ENCODE measurements at places on chromosomes 2 and 18.

GRCh38 chr2:198712485-198712884 lies 745.3 kb downstream of the SATB2 start:
- no peak for DNase-seq

GRCh38 chr2:190446750-190447516 lies 38.8 kb downstream of the MFSD6 start:
- DNase-seq = no peak

- DNase-seq = no peak
Observed at GRCh38 chr18:72867746-72868584, at the start of gene NETO1. NETO1 (minus strand) TSS chr18:72867987; CDS start chr18:72867291, 696 bp downstream.

GRCh38 chr2:129293326-129293725 lies 686.1 kb upstream of the RAB6C start:
- no peak for DNase-seq

DNA sequence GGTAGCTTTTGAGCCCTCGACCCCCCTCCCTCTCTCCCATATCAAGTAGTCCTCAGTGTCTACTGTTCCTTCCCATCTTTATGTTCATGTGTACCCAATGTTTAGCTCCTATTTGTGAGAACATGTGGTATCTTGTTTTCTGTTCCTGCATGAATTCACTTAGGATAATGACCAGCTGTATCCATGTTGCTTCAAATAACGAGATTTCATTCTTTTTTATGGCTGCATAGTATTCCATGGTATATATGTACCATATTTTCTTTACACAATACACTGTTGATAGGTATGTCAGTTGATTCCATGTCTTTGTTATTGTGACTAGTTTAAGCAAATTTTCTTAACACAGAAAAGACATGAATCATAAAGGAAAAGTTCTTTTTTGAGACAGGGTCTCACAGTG lies 16.5 kb upstream of the NDUFV2 start:
- no peak for DNase-seq

GRCh38 chr18:38752430-38752829 lies 1186.8 kb upstream of the CELF4 start:
- no peak for DNase-seq

- no peak for DNase-seq
Observed at GRCh38 chr2:204835786-204836185, 290.5 kb downstream of the PARD3B start.

- DNase-seq = no peak
Observed at GRCh38 chr2:172513524-172513900, 42.4 kb upstream of the PDK1 start.

GRCh38 chr2:149112068-149112467 lies 73.6 kb downstream of the LYPD6B start:
- DNase-seq = no peak

DNA sequence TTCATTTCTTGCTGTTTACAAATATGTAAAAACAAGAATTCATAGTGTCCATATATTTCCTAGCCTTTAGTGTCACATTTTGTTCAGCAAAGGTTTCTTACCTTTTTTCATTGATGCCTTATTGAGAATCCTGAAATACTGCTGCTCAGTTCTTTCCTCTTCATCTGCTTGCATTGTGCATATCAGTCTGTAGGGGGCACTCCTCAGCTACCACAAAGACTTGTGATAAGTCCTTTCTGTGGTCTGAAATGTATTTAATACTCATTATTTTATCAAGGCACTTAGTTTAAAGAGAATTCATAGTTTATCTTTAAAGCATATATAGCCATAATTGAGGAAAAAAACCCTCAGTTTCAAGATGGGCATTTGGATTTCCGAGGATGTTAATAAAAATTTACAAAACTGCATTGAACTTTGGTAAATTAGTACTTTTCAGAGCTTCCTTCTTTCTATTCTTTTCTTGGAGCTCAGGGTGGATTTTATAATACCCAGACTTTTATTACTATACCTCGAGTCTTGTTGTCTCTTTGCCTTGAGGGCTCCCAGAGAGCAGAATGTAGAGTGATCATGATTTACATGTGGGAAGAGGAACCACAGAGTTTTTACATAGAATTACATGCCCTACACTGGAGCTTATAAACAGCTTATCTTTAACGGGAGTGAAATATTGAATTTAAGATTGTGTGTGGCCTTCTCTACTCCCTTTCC lies 570.1 kb downstream of the PLCL1 start:
- DNase-seq = no peak

DNA sequence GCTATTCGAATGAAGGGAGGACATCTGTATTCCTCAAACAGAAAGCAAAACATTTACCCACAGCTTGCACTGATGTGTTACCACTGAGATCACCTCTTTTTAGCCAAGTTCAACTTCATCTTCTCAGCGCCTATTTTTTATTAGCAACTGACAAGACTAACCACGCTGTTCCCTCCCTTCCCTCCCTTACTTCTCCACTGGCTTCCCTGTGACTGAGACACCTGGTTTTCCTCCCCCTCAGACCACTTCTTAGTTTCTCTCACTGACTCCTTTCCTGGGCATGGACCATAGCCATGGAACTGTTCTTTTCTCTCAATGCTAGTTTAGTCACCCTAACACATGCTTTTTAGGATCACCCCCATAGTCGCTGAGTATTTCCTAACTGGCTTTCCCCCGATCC lies 3.3 kb downstream of the L3MBTL4 start:
- no peak for DNase-seq

GRCh38 chr2:41414486-41415230 lies 633.2 kb upstream of the PKDCC start:
- DNase-seq = no peak

DNA sequence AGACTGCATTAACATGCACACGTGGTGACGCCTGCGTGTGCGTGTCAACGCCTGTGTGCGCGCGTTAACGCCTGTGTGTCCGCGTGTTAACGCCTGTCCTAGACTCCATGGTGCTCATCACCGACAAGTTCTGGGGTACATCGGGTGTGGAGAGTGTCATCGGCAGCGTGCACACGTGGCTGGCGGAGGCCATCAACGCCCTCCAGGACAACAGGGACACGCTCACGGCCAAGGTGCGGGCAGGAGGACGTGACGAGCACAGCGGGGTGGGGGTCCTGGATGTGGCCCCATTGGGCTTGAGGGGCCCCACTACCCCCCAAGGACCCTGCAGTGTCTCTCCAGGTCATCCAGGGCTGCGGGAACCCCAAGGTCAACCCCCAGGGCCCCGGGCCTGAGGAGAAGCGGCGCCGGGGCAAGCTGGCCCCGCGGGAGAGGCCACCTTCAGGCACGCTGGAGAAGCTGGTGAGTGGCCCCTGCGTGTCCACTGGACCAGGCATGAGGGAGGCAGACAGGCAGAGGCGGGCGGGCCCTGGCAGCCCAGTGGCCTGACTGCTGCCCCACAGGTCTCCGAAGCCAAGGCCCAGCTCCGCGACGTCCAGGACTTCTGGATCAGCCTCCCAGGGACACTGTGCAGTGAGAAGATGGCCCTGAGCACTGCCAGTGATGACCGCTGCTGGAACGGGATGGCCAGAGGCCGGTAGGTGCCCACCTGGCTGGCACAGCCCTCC lies 29.2 kb downstream of the GPC1 start:
- DNase-seq = no peak

DNA sequence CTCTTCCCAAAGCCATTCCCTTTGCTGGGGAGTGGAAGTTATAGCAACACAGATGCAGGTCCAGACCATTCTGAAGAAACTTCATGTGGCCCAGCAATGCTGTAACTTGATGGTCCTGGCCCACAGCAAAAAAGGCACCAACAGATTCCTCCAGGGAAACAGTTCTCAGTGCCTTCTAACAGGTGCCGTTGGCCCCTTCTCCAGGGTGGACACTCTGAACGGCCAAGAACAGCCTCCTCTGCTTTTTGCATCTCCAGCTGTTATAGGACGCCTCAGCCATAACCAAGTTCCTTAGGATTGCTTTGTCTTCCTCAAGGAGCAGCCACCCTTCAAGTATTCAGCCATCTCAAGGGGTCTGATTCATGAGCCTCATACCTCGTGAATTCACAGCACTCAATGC lies 38.0 kb downstream of the MARCO start:
- no peak for DNase-seq

DNA sequence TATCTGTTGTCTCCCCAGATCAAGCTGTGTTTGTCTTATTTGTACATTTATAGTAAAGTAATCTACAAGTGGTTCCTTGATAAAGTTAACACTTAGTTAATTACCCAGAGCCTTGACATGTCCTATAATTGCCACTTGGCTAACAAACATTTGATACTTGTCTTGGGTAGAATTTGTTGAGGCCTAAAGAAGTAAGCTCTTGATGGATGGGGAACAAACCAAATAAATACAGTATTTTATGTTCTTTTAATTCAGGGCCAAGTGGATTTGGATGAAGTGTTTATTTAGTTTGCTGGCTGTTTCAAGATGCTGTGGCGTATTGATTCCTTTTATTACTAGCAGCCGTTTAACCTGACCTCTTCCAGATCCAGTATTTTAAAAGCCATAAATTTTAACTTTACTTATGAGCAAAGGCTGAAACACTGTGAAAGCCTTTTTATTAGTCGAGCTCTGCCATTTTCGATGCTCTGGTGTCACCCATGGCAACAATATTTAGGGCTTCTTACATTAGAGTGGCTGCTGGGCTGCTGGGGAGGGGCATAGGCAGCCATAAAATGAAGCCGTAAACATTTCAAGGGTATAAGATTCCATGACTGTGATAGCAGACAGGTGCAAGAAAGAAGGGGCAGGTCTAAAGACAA lies 401.6 kb upstream of the NRP2 start:
- no peak for DNase-seq

DNA sequence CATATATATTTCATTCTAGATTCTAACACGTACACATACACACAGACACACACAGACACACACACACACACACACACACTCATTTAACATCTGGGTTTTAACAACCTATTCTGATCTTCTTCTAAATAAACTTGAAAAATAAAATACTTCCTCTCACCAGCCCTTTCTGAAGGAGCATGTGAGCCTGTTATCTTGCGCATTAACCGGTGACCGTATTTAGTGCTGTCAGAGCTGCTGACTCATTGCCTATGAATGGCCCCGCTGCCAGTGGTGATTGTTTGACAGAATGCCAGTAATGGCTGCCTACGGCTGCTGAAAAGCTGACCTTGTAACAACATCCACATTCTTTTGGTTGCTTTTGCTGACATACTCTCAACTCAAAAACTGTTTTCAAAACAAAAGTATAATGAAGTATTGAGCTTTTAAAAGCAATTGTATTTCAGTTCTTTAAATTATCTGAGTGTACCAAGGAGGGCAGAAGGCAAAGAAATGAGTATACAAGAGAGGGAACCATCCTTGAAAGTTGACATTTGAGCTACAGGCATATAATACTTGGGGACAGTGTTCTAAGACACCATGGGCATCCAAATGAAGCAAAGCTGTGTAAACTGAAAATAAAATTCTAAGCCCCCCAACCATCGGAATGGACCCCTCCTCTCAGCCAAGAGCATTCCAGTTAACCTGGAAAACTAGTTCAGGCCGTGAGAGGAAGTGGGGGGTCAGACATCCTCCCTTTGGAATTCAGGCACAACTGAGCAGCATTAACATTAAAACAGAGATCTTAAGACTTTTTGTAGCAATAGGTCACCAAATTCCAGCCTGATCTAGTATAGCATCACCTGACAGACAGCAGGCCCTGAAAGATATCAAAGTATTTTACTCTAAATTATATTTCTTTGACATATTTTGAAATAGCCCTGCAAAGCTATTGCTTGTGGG lies 50.2 kb upstream of the DTNA start:
- no peak for DNase-seq

DNA sequence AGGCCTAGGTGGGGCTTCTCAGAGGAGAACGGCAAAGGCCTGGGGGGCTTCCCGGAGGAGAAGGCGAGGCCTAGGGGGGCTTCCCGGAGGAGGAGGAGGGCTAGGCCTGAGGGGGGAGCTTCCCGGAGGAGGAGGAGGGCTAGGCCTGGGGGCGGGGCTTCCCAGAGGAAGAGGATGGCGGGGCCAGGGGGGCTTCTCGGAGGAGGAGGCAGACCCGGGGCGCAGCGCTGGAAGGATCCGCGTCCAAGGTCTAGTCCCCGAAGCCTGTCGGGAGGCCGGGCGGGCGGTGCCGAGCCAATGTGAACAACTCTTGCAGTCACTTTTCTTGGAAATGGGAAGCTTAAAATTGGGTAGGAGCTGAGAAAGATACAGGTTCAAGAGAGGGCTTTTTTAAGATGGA lies 30.0 kb upstream of the TUBA3D start:
- DNase-seq = no peak

DNA sequence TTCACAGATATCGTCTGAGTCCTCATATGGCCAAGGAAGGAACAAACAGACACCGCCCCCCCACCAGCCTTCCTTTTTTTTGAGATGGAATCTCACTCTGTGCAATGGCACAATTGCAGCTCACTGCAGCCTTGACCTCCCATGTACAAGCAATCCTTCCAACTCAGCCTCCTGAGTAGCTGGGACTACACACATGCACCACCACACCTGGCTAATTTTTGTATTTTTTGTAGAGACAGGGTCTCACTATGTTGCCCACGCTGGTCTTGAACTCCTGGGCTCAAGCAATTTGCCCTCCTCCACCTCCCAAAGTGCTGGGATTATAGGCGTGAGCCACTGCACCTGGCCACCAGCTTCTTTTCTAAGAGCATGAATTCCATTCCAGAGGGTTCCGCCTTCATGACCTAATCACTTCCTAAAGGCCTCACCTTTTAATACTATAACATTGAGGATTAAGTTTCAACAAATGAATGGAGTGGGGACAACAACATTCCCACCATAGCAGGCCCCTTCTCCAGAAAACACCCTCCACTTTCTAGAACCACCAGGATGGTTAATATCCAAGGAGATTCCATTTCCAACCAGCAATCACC lies 2.2 kb upstream of the TMBIM1 start:
- no peak for DNase-seq

GRCh38 chr18:44716697-44717163 lies 36.0 kb downstream of the SETBP1 start:
- DNase-seq = no peak

GRCh38 chr2:218732761-218733158 lies 22.1 kb downstream of the TTLL4 start:
- no peak for DNase-seq

DNA sequence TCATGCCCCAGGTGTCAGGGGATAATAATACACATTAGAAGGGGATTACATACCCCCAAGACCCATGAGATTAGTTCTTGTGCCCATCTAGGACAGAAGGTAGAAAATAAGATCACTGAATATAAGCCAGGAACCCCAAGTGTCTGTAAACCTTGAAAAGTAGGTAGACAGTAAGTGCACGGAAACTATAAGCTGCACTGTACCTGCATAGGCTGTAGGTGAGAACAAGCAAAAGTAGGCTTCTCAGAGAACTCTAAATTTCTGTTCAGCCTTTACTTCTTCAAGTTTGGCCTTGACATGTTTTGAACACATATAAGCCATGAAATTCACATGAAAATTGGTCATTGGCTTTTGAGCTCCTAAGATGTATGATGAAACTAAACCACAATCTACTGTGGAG lies 113.0 kb upstream of the FSIP2 start:
- no peak for DNase-seq
